ENCODE measurements at places on chromosomes 2 and 18. TPM values are rescaled to one million over a fixed set of nuclear protein-coding genes. Genes with fewer than 3 reads are reported as not detected.

Gene EFR3B
- polyA plus RNA-seq, result 0.02 TPM

Gene PID1
- 1.3 TPM for polyA plus RNA-seq

Gene STPG4
- not detected for polyA plus RNA-seq

Gene LIPG
- 45.5 TPM for polyA plus RNA-seq

Gene LRATD1
- 4.6 TPM for polyA plus RNA-seq

Gene ANKRD23
- polyA plus RNA-seq, result 0.49 TPM

Gene TBR1
- polyA plus RNA-seq, result not detected

Gene REG1B
- polyA plus RNA-seq, result not detected

Gene NTSR2
- not detected for polyA plus RNA-seq

Gene GPAT2
- polyA plus RNA-seq, result not detected

Gene SLC66A2
- 28.8 TPM for polyA plus RNA-seq

Gene RAB27B
- 2.5 TPM for polyA plus RNA-seq

Gene NEU2
- not detected for polyA plus RNA-seq

Gene POMC
- polyA plus RNA-seq, result not detected

Gene GAREM2
- polyA plus RNA-seq, result 0.19 TPM

Gene CCDC102B
- 0.10 TPM for polyA plus RNA-seq

Gene CNGA3
- polyA plus RNA-seq, result not detected

Gene ACTR1B
- polyA plus RNA-seq, result 48.5 TPM

Gene TCF4
- 13.8 TPM for polyA plus RNA-seq

Gene CRYBA2
- polyA plus RNA-seq, result 0.12 TPM

Gene FARSB
- 41.3 TPM for polyA plus RNA-seq

Gene SNORC
- 0.41 TPM for polyA plus RNA-seq

Gene GPR17
- polyA plus RNA-seq, result not detected

Gene TWIST2
- polyA plus RNA-seq, result 23.2 TPM

Gene LBX2
- polyA plus RNA-seq, result 0.10 TPM

Gene PTPRM
- 43.3 TPM for polyA plus RNA-seq

Gene NOP58
- polyA plus RNA-seq, result 51.7 TPM

Gene ARHGEF33
- polyA plus RNA-seq, result 0.05 TPM

Gene TUBA3E
- not detected for polyA plus RNA-seq

Gene HOXD4
- polyA plus RNA-seq, result not detected

Gene TAF4B
- 3.4 TPM for polyA plus RNA-seq
